ENCODE measurements at places on chromosomes 7 and 10.

GRCh38 chr7:105787793-105788192, 88.6 kb downstream of the ATXN7L1 start:
- DNase-seq: no peak

DNA sequence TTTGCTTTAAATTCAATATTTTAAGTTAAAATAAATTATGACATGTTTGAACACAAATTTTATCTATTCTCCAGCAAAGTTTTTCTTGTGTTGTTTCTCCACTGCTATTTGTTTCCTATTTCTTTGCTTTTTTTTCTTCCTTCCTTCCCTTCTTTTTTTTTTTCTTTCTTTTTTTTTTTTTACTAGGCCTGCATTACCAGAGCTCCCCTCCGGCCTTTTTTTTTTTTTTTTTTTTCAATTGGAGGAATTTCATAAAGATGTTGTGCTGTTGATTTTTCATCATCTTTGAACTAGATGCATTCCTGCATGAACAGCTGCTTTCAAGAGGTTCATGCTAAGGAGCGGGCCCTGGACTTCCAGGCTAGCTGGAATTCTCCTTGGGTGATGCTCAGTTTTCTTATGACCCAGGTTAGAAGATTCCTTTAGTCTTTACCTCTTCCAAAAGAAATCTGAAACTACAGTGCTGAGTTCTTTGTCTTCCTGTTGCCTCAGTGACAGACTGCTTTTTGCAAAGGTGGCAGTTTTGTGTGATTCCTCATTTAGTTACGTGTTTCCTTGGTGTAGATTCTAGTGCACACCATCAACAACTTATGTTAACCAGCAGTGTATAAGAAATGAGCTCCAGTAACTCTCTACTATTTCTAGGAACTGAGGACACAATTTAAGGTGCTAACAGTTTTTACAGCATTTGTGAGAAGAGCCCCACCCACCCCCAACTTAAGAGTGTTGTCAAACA, 4.8 kb upstream of the CAMK1D start:
- no peak for DNase-seq

GRCh38 chr10:114761205-114762193, 60.1 kb upstream of the FHIP2A start:
- DNase-seq: no peak

DNA sequence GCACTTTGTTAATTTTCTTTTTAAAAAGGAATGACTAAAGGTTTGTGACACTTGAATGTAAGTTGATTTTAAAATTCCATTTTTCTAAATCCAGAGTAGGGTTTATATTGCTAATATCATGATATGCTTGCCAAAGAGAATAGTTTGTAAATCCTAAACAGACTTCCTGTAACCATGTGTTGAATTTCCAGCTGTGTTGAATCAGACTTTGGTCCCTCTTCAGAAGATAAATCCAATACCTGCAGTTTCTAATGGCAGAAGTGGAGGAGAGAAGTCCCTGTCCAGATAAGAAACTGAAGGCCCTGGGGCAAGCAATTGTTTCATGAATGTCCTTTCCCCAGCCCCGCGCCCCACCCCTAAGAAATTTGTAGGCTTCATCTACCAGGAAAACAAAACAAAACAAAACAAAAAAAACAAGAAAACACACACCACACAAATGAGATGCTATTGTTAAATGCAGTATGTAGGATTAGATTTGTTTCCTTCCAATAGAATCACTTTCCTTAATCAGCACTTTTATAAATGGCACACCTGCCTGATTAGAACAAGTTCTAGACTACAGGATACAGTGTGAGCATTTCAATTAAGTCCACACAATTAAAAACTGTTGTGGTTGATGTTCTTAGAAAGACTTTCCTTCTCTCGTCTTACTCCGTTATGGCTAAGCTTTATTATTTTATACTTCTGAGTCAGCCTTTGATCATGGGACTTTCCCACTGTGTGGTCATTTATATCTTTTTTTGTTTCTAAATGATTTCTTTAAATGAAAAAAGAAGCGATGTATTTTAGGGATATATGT, 122.8 kb downstream of the KAT6B start:
- no peak for DNase-seq

- DNase-seq: no peak
These were observed 20.0 kb downstream of the TWIST1 start for GRCh38 chr7:19097165-19098055.

GRCh38 chr10:78516756-78517155, 483.1 kb downstream of the RPS24 start:
- no peak for DNase-seq

- DNase-seq: peak; percentile 57
These were observed 282.1 kb downstream of the KCND2 start for GRCh38 chr7:120554960-120555571.

DNA sequence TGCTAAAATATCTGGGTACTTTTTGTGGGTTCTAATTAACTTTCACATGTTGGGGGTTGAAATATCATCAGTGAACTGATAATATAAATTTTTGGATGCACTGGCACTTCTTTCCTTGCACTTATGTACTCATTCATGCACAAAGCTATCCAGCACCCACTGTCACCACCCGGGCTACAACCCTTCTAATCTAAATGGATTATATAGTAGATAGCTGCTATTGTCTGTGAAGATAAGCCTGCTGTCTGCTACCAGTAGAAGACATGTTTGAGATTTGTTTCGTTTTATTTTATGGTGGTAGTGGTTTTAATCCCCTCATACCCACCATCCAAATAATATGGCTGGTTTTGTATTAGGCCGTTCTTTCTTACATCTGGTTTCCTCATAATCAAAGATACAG, 353.5 kb upstream of the LRGUK start:
- DNase-seq: no peak

DNA sequence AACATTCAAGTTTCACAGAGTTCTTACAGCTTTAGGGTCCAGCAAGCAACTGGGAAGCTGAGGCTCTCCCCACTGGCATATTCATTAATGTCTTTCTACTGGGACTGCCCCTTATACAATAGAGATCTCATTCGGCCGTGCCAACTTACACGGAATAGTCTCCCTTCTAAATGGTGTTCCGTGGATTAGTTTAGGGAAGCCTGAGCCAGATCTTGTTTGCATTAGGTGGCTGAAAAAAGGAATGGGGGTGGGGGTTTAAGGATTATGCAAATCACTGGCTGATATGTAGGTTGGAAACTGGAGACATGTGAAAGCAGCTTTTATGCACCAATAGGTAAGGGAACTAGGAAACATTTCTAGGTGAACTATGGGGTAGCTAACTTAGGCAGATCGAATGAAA, 218.3 kb downstream of the TRIL start:
- DNase-seq: no peak

DNA sequence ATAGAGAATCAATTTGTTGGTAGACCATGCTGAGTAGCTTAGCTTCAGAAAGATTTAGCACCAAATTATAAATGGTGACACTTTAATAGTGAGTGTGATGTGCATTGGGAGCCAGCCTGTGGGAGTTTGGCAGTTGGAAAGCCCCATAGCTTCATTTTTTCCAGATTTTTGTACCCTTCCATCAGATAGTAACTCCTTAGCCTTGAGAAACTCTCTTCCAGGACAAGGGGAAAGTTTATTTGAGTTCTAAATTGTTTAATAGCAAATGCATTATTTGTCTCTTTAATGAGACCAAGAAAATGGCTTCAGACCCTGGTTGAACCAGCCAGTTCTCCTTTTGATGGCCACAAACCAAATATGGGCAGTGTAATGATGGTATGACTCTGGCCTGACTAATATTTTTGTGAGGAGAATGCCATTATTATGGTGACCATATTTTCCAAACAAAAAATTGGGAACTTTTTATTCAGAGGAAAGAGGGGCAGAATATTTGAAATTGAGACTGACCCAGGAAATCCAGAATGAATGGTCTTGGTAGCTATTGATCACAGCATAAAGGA, 49.8 kb downstream of the PLCE1 start:
- no peak for DNase-seq

- DNase-seq: no peak
These were observed 56.3 kb upstream of the ZEB1 start for GRCh38 chr10:31262672-31263071.

GRCh38 chr7:31910191-31910590, 160.0 kb downstream of the PDE1C start:
- DNase-seq: no peak

DNA sequence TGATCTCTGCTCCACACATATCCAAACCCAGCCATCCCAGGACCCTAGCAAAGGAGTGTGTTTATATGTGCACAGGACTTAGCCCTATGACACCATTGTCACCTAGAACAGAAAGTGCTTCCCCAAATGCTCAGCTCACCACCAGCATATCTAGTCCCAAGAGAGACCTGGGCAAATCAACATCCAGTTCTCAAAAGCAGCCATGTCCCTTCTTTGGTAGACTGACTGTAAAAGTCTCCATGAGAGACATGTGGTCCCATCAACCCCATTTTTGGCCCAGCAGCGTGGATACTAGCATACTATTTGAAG, 20.9 kb upstream of the ARHGAP22 start:
- no peak for DNase-seq

DNA sequence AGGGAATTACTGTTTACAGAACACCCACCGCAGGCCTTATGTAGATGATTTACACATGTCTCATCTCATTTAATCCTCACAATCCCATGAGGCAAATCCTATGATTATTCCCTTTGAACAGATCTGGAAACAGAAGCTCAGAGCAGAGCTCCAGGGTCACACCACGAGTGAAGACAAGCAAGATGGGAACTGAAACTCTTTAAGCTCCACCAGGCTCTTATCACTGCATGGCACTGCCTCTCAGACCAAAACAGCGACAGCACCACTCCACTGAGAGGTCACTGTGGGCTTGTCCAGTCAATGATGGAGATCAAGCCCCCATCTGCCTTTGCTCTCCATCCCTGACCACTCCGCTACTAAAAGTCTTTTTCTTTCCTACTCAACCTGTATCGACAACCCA, 5.9 kb downstream of the GRID1 start:
- no peak for DNase-seq

GRCh38 chr10:19819419-19820033, 3.3 kb downstream of the PLXDC2 start:
- DNase-seq: no peak

DNA sequence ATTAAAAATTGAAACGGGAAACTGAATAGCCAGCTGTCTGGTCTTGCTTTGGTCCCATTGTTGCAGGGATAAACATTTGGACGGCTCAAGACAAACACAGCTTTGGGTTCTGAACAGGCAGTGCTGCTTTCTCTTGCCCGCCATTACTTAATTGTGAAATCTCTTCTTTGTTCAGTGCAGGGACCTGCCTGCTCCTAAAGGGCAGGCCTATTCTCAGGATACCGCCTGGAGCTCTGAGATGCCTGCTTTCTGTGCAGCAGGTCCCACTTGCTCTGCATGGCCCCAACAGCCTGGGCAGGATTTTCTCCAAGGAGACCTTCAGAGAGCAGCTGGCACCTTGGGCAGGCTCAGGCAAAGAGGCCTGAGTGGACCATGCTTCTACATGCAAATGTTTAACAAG, 237.6 kb downstream of the KCNMA1 start:
- no peak for DNase-seq

- DNase-seq: no peak
These were observed 409.9 kb downstream of the GALNT17 start for GRCh38 chr7:71541707-71542353.

- DNase-seq: no peak
These were observed 2.8 kb downstream of the GPR15LG start for GRCh38 chr10:84176351-84176750.

- no peak for DNase-seq
These were observed 1.2 kb downstream of the PDZD7 start for GRCh38 chr10:101029520-101030295.

DNA sequence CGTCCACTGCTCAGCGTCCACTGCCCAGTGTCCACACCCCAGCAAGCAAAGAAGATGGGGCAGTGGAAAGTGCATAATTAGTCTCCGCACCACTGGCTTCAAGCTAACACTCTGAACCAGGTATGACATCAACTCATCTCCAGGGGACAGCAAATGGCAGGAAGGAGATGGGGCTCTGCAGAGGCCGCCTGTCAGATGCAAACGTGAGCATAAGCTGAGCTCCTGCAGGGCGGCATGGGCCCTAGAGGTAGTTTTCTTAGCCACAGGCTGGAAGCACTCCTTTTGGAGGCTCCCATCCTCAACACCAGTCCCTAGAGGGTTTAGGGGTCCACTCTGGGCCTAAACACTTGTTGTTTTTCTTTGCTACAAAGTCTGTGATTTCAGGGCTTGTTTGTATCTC, 335.8 kb upstream of the MKI67 start:
- DNase-seq: no peak

- DNase-seq: no peak
These were observed 11.1 kb downstream of the ZNF316 start for GRCh38 chr7:6648066-6648814.

- no peak for DNase-seq
These were observed 6.8 kb downstream of the CYP26A1 start for GRCh38 chr10:93080350-93081046.

- DNase-seq: no peak
These were observed 60.1 kb upstream of the GSDME start for GRCh38 chr7:24817339-24817738.

GRCh38 chr10:132273966-132274365, 33.8 kb downstream of the STK32C start:
- DNase-seq: no peak

DNA sequence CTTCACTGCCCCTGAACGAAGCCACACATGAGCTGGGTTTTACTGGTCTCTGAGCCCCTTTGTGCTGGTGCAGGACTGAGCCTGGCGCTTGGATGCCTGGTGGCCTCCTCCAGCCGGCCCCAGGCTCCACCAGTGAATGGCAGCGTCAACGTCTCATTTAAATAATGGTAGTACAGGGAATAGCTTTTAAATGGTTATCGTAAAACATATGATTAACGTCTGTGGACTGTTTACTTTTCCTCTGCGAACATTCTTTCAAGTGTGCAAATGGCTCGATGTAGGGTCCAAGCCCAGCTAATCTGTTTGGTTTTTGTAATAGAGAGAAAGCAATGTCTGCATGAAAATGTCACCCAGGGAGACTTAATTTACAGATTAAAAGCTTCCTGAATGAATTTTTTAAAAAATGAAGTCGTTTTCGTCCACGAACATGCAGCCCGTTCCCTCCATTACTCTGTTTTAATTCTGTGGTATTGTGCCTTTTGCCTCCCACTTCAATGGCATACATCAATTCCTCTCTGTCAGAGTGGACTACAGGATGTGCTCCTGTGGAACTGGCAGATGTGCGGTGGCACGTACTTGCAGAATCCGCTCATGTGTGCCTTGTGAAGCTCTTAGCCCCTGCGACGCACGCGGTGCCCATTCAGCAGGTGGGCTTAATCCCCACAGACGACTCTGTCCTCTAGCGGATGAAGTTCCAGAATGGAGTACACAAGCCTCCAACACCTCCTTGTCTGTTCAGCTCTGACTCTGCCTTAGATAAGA, 192.7 kb downstream of the TCF7L2 start:
- peak; percentile 48 for DNase-seq

- DNase-seq: no peak
These were observed 184.4 kb downstream of the GRID1 start for GRCh38 chr10:86182150-86182549.

DNA sequence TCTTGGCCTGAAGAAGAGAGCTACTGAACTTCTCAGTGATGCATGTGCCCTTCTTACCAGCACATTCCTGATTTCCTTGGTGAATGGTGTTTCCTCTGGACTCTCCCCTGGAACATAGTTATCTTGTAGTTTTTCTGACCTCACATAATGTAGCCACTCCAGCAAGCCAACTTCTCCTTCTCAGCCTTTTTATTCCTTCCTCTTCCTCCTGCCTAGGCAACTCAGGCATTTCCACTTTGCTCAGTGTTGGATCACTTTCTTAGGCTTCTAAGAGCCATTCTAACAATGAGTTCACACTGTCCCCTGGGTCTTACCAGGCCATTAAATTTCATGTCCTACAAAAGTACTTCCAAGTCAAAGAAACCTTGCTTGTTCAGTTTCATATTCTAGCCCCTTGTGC, 3.6 kb upstream of the PTTG1IP2 start:
- no peak for DNase-seq

Data from NCI-H1105 (cell line).